HT1080 (cell line): ENCODE measurements at places on chromosomes 16 and 17. TPM values are rescaled to one million over a fixed set of nuclear protein-coding genes. Genes with fewer than 3 reads are reported as not detected.

Gene RGS9
- 2.2 and 4.0 TPM in 2 replicates for total RNA-seq

Gene TBC1D3H
- not detected in 2 replicates for total RNA-seq

Gene MYH2
- 0.03 TPM in 1 of 2 replicates, not detected in the other for total RNA-seq

GRCh38 chr16:88430185-88430523 is 22.9 kb upstream of the ZFPM1 start:
- DNase-seq, result no peak

DNA sequence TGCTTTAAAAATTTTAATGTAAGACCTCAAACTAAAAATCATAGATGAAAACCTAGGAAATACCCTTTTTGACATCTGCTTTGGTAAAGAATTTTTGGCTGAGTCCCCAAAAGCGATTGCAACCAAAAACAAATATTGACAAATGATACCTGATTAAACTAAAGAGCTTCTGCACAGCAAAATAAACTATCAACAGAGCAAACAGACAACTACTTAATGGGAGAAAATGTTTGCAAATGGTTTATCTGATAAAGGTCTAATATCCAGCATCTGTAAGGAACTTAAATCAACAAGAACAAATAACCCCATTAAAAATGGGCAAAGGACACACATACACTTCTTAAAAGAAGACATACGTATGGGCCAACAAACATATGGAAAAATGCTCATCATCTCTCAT is 242.5 kb downstream of the BCAS3 start:
- DNase-seq, result no peak

GRCh38 chr17:65756760-65757159 is 195.3 kb upstream of the AXIN2 start:
- no peak for DNase-seq

DNA sequence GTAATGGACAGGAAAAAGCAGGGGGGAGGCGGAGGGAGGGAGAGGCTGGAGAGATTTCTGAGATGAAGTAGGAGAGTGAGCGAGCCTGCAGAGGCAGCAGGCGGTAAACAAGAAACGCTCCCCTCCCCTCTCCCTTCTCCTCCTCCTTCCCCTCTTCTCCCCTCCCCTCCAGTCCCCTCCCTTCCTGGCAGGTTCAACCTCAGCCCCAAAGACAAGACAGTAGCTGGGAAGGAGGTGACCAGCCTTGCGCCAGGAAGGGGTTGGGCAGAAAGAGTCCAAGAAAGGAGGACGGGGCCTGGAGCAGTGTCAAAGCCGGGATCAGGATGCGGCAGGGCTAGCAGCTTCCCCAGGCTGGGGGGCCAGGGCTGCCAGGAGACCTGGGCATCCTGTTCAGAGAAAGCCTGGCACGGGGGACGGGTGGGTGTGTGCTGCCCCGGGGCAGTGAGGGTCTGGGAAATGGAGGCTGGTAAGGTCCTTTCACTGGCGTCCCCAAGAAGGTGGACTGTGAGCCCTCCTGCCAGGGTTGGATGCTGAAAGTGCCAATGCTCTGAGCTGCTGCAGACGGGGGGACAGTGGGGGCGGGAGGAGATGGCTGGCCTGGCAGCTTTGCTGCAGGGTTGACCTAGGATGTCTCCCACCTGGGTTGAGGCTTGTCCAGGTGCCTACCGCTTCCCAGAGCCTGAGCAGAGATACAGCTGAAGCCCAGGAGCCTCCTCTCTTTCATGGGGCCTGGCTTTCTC is 261.6 kb upstream of the TNRC6C start:
- no peak for DNase-seq
